ENCODE measurements at places on chromosomes 7 and 10. TPM values are rescaled to one million over a fixed set of nuclear protein-coding genes. Genes with fewer than 3 reads are reported as not detected.

- DNase-seq = no peak
Measured at GRCh38 chr10:132103116-132103910, 37.6 kb downstream of the JAKMIP3 start.

GRCh38 chr7:73701357-73701995, 18.0 kb downstream of the STX1A start:
- DNase-seq = no peak

DNA sequence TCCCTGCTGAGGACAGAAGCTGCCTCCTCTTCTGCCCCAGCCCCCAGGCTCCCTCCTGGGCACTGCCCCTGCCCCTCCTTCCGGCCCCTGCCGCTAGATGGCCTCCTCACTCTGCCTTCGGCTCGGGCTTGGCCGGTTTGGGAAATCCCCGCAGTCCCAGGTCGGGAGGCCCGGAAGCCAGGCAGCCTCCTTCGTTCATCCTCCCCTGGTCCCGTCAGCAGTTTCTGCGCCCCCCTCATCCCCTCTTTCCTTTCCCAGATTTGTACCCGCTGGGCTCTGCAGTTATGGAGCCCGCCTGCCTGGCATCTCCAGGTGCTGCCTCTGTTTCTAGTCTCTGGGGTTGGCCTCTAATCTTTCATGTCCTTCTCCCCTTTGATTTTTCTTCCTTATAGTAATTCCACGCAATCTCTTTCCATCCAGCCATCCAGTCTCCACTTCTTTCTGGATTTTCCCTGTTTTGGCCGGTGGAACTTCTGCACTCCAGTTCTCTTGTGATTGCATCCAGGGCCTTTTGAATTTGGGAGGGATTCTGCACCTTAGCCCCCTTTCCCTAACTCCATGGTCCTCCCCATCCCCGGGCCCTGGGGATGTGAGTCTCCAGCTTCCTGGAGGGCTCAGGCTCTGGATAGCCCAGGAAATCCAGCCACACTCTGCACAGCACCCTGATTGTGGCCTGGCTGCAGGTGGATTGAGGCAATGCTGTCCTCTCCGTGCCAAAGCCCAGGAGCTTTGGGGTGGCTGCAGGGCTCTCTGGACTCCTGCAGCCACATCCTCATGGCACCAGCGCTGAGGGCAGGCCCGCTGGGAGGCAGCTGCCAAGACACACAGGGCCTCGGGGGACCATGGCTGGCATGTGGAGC, 3.3 kb upstream of the SHH start:
- DNase-seq = peak; percentile 76

Gene ADRB1
- total RNA-seq = not detected

Gene SPDYE3
- not detected for total RNA-seq

Gene CAV1
- total RNA-seq = 1.4 TPM

- no peak for DNase-seq
Measured at GRCh38 chr7:81740403-81740802, 29.4 kb downstream of the HGF start.

DNA sequence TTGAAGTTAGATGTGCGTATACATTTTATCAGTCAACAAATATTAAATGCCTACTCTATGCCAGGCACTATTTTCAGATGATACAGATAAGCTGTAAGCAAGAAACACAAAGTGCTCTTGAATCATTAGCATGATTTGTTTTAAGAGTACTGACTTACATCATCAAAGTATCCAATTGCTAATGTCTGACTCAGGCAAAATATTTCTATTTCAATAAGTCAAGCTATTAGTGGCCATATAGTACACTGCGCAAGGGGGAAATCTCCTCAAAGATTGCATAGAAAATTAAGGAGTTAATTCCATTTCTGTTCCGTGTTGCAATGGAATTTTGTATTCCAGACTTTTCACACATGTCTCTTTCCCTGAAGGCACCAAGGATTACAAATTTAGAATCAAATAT, 46.1 kb upstream of the DNAJC1 start:
- no peak for DNase-seq

GRCh38 chr10:117175901-117176534, 21.3 kb upstream of the KCNK18 start:
- peak; percentile 72 for DNase-seq

DNA sequence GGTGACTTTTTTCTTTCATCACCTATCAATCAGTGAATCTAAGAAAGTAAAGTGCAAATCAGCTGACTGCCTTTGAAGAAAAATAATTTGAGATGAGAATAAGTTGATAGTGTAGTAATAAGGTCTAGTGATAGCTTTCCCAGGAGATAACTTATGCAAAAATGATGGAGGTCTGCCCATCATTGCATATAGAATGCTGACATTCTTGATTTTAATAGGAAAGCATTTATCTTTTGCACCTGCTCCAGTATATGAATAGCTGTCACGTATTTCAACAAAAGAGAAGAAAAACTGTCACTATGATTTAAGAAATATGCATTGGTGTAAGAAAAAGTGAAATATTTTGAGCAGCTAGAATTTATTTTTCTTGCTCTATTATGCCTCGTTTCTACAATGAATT, 46.8 kb downstream of the PTTG1IP2 start:
- no peak for DNase-seq

DNA sequence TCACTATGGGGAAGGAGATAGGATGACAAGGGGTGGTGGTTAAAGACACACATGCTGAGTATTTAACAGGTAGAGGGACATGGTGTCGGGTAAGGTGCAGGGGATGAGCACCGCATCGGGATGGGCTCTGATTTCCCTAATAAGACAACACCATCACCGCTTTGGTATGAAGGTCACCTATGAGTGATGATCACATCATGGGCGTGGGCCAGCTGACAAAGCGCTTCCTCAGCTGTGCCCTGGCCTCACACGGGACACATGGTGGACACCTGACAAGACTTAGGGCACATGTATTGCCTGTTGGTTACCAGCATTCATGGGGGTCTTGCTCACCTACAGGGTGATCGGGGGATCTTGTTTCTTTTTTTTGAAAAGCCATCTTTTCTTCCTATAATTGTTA, 12.8 kb downstream of the C7orf57 start:
- no peak for DNase-seq

- DNase-seq = no peak
Measured at GRCh38 chr10:95564291-95564690, 3.1 kb upstream of the SORBS1 start.

Gene OLAH
- total RNA-seq = 2.0 TPM

- no peak for DNase-seq
Measured at GRCh38 chr10:93715345-93715744, 13.0 kb upstream of the FRA10AC1 start.

DNA sequence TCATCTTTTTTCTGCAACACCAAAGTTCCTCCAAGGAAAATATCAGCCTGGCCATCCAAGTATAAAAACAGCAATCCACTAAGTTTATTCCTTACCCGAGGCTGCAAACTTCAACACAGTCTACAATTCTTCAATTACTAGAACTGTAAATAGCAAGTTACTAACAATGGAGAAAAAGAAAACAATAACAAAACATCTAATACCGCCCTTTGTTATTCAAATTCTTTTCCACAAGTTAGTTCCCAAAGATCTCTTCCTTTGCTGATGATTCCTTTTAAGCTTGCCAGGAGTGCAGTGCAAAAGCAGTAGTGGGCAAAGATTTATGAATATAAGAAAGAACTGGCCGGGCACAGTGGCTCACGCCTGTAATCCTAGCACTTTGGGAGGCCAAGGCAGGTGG, 86.2 kb downstream of the CUL2 start:
- DNase-seq = no peak

- no peak for DNase-seq
Measured at GRCh38 chr10:55500931-55501559, 700.0 kb upstream of the PCDH15 start.

- no peak for DNase-seq
Measured at GRCh38 chr10:126277181-126277580, 111.1 kb downstream of the ADAM12 start.

Gene ACSM6
- total RNA-seq = not detected

Gene CALHM3
- not detected for total RNA-seq

Gene AKR1C8
- total RNA-seq = 0.22 TPM

GRCh38 chr10:103648251-103648635, 154.7 kb downstream of the NEURL1 start:
- DNase-seq = no peak

Gene ITIH2
- total RNA-seq = not detected

GRCh38 chr7:28298870-28299518, 113.3 kb upstream of the CREB5 start:
- no peak for DNase-seq

DNA sequence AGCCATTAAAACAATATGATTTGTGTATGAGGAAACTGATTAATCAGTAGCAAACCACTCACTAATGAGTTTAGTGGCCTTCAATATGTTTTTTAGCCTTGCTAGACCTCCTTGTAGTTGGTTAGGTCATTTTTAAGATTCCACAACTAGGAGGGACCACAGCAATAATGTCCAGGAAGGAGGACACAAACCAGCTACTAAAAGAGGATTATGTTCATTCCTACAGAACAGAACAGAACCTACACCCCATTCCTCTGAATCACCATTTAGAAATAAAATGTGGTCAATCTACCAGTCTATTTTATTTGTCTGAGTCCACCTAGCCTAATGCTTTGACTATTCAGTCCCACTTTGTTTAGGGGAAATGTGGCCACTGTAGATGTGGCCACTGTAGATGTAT, 226.3 kb downstream of the GLI3 start:
- DNase-seq = no peak

- DNase-seq = no peak
Measured at GRCh38 chr7:26348234-26348851, 56.7 kb downstream of the SNX10 start.

DNA sequence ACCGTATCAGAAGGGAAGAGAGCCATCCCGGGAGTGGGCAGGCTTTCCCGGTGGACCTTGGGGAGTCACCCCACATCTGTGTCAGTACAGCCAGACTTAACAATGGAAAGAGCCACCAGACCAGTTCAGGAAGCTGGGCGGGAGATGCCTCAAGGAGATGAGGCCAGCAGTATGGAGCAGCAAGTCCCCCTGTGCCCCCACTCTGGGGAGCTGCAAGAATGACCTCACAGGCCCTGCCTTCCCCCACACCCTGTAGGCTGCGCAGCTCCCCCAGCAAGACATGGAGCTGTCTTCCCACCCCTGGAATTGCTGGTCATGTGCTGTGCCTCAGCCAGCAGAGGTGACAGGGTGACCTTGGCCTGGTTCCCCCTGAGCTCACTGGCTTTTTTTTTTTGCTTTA, 76.8 kb upstream of the INSIG1 start:
- no peak for DNase-seq

DNA sequence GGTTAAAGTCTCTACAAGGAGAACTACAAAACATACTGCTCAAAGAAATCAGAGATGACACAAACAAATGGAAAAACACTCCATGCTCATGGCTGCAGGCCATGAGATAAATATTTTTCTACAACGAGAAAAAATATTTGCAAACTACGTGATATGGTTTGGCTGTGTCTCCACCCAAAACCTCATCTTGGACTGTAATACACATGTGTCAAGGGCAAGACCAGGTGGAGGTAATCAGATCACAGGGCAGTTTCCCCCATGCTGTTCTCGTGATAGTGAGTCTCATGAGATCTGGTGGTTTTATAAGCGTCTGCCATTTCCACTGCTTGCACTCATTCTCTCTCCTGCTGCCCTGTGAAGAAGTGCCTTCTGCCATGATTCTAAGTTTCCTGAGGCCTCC, 57.8 kb downstream of the COA1 start:
- no peak for DNase-seq

Gene ATP6V0A4
- not detected for total RNA-seq

Gene HOXA3
- not detected for total RNA-seq

Gene GCC1
- 16.9 TPM for total RNA-seq

DNA sequence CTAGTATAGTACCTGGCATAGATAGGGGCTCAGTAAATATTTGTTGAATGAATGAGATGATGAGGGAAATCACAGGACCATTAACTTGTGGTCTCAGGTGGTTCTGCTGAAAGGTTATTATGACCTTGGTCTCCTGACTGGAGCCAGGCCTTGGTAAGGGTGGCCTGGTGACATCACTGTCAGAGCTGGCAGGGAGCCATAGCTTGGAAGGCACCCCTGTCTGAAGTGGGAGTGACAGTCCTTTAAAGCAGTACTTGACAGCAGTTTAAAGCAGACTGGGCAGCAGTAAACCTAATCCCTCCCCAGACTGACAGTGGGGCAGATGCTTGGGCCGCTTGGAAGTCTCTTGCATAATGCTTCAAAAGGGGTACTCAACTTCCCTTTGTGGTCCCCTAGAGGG, 13.4 kb downstream of the DPCD start:
- no peak for DNase-seq

Gene GSDME
- 7.5 TPM for total RNA-seq
